ENCODE measurements at places on chromosomes 7 and 10.
A peak's percentile ranks its signal among the peaks of the same experiment; 100 is the strongest.

DNA sequence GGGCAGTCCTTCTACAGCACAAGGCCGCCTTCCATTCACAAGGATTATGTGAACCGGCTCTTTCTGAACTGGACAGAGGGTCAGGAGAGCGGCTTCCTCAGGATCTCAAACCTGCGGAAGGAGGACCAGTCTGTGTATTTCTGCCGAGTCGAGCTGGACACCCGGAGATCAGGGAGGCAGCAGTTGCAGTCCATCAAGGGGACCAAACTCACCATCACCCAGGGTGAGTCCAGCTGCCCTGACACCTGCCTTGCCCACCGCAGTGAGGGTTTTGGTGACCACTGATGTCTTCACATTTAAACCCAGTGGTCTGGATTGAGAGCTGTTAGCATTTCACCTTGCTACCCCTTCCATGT, 918 bp downstream of the PILRB start:
- no peak for DNase-seq

DNA sequence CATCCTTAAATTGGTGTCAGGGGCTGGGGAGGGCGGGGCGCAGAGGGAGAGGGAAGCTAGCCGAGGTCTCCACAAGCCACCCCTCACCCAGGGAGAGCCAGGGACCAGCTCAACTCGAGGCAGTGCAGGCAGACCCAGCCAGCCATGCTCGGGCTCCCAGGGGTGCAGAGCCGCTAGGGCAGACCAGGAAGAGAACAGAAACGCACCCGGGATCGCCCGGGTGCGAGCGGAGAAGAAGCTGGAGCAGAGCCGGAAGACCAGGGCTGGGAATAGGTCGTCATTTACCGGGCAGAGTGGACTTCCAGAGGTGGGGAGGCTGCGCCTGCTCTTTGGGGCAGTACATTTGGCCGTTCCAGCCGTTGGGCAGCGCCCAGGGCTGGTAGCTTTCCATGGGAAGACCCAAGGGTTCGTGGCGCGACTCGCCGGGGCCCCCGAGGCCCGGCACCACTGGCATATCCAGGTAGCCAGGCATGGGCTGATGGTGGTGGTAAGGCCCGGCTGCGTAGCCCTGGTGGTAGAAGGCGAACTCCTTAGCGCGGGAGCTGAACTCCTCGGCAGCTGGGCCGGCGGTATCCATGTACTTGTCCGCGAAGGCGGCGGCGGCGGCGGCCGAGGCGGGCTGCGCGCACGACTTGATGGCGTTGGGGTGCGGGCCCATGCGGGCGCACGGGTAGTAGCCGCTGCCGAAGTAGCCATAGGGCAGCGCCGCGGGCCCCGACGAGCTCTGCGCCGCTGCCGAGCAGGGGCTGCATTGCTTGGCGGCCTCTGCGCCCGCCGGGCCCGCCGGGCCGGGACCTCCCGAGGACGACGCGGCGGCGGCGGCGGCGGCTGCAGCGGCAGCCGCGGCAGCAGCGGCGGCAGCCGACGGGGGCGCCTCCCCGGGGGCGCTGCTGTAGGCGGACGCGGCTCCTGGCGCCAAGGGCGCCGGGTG, 755 bp downstream of the HOXA13 start:
- no peak for DNase-seq

DNA sequence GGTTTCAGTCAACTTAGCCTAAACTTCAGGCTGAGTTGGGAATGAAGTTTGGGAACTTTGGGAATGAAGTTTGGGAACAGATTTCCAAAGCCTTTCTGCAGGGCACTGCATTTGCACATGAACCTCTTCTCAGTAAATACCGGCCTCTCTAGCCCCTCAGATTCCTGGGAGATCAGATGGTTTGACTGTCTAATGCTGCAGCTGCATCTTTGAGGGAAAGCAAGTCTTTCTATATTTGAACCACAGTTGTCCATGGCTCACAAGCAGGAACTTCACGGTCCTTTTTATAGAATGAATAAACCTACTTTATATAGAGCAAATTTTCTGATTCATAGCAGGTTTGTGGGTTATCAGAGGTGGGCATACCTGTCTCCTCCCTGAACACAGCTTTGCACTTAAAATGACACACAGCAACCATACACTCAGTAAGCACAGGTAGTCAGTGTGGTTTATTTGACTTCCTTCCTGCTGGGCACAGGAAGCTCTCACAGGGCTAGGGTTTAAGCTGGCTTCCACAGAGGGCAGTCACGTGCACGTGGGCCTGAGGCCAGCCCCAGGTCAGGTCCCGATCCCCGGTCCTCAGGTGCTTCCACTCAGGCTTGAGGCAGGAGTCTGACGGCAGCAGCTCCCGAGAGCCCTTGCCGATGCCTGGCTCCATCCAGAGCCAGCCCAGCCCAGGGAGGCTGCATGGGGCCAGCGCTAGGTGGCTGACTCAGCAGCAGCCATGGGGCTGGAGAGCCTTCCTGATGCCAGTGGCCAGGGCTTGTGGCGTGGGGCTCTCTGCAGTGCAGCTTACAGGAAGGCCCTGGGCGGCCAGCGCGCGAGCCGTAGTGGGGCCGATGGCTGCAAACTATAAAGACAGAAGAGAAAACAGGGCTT, 12.8 kb upstream of the MMP21 start:
- DNase-seq = no peak

- no peak for DNase-seq
These were observed 667.2 kb downstream of the GATA3 start for GRCh38 chr10:8721650-8722049.

- peak; percentile 75 for DNase-seq
These were observed 9.9 kb downstream of the LRRC4 start for GRCh38 chr7:128021366-128021765.

GRCh38 chr7:100089458-100090196, 858 bp downstream of the COPS6 start:
- DNase-seq = no peak

- no peak for DNase-seq
These were observed 3.2 kb downstream of the HOXA5 start for GRCh38 chr7:27140126-27140857.

- DNase-seq = peak; percentile 31
These were observed 6.9 kb downstream of the PFKP start for GRCh38 chr10:3074145-3074665.

DNA sequence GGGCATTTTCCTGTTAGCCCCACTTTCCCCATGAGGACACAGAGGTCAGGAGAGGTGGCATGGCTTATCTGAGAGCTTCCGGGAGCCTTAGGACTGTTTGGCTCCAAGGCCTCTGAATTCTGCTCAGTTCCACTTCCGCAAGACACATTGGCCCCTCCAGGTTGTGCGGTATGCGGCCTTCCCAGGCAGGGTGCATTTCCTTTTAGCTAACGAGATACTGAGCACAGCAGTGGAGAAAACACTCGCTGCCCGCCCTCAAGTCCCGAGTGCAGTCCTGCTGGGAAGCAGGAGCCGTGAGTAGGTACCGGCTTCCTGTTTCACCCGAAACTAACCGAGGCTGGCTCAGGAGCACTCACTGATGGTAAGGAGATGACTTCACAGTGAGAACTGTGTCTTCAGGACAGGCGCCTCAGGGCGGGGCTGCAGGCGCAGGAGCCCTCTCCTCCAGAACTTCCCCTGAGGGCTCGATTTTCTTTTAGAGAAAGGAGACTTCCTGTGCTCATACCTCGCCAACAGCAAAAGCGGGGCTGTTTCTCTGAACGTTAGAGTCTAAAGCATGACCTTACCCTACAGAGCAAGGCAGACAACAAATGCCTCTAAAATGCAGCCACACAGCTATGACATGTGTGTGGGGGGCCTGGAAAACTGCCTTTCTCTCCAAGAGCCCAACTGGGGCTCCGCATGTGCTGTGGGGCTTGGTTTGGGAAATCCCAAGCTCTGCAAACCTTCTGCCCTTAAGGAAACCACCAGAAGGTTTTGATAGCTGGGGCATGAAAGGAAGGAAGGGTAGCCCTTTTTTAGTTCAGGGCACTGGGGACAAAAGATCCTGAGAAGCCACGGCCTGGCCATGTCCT, 25.9 kb downstream of the RGS10 start:
- DNase-seq = no peak

DNA sequence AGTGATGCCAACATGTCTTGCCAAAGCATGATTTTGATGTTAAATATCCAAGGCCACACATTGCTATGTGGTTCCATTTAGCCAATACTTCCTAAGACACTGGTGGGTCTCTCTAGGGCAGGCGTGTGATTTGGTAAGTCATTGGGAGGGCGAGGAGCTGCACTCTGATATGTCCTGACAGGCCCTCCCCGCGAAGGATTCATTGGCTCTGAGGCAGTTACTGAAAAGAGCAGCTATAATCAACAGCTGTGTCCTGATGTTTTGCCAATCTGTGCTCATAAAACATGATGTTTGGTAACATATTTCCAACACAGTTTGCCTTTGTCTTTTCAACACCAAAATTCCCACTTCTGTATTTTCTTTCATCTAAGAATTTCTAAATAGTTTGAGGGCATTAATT, 646.7 kb downstream of the PARD3 start:
- DNase-seq = no peak

DNA sequence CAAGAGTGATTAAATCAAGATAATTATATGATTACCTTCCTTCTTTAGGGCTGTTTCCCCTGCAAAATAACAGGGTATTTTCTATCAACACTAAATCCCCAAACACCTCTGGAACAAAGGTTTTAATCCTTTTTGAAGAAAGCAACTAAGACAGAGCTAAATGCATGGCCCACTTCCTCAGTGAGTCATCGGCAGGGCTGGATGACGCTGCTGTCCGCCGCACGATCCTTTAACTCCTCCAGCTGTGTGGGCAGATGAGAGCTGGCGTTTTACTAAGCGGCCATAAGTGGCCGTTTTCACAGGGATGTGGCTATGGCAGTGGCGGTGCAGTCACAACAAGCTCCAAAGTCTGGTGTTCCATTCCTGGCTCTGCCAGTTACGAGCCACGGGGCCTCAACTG, 76.0 kb upstream of the C1QL3 start:
- DNase-seq = no peak

DNA sequence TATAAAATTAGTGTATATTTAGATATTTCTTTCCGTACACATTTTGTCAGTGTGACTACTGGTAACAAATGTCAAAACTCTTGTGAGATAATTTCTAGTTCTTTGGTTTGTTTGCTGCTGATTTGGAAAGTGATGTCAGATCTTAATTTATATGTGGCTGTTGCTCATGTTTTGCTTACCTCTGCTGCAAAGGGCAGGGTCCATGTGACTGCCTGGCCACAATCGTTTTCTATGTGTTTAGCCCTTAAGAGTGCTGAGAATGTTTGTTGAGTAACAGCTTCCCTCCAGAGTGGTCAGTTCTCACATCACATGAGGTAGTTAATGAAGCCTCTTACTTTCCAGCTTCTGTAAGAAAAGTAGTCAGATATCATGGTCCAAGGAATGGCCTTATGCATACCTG, 4.2 kb downstream of the NRBF2 start:
- DNase-seq = no peak

DNA sequence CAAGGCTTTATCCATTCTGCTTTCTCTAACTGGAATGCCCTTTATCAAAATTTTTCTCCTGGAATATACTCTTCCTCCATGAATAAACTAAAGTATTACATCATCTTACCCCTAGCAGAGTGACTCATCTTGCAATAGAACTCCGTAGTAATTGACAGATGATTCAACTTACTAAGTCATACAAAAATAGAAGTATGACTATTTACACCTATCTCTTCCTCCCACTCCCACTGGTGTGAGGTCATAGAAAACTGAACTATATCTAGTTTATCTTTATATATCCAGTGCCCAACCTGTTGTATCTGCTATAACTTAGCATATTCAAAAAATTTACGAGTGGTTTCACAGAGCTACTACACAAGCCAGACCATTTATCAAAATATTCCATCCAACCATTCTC, 26.1 kb downstream of the ABCB1 start:
- peak; percentile 69 for DNase-seq

DNA sequence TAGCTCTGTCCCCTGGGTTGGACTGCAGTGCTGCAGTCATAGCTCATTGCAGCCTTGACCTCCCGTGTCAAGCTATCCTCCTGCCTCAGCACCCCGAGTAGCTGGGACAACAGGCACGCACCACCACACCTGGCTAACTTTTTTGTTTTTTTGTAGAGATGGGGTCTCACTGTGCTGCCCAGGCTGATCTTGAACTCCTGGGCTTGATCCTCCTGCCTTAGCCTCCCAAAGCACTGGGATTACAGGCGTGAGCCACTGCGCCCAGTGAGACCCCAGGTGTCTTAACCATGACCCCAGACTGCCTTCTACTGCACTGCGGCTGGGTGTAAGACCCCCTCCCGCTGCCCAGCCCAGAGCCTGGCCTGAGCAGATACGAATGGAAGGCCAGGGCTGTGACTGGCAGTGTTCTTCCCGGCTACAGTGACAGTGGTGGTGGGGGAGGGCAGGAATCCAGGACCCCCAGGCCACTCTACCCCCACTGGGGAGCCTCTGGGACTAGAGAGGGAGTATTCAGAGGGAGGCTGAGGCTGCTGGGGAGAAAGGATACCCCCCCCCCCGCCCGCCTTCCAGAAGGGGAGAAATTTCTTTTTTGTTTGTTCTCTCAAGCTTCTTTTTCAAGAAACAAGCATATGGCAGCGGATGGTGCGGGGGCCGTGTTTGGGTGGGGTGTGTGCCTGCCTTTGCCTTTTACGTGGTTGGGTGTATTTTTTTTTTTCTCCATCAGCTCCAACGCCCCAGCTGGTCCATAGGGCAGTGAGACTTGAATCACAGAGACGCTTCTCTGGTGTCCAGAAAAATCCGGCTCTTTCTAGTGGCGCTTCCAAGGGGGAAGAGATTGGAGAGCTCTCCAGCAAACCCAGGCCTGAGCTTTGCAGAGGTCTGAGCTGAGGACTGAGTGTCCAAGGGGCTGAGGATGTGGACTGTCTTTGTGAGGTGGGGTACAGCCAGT, 36.6 kb downstream of the GTF2IRD1 start:
- DNase-seq = no peak

- DNase-seq = no peak
These were observed 80.8 kb upstream of the RHOBTB1 start for GRCh38 chr10:61024856-61025201.

DNA sequence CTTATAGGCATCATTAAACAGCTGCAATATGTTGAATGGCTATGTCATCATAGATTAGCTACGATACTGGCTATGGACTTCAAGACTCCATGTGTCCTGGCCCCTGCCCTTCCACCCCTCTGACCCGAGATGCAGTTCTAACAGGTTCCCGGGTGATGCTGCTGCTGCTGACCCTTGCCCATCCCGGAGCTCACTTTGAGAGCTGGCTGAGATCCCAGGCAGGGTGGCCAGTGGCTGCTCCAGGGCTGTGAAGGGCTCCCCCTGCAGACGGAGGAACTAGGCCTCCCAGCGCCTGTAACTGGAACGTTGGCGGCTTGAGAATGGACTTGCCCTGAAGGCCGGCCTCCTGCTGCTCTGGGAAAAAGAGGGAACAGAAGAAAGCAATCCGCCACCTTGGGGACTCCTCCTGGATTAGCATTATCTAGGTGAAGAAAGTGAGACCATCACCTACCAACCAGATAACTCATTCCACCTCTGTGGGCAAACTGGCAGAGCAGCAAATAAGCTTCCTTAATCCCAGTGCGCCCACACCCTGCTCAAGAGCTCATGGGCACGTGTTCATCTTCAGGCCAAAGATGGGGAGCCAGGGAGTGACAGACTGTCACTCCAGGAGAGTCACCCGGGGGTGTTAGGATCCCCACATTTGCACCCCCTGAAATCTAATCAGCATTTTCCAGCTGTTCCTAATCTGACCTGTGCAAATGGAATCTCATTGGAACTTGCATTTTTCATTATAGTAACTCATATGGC, 56.8 kb downstream of the PARP12 start:
- no peak for DNase-seq
